DMS53 (cell line): ENCODE measurements at places on chromosomes 12 and 14.

GRCh38 chr12:16506394-16506793 lies 99.6 kb downstream of the LMO3 start:
- peak; percentile 49 for DNase-seq

GRCh38 chr14:93861836-93862235 lies 65.3 kb upstream of the FAM181A start:
- no peak for DNase-seq

- DNase-seq, result peak; percentile 50
Observed at GRCh38 chr14:32934881-32935633, 3.6 kb upstream of the NPAS3 start.

DNA sequence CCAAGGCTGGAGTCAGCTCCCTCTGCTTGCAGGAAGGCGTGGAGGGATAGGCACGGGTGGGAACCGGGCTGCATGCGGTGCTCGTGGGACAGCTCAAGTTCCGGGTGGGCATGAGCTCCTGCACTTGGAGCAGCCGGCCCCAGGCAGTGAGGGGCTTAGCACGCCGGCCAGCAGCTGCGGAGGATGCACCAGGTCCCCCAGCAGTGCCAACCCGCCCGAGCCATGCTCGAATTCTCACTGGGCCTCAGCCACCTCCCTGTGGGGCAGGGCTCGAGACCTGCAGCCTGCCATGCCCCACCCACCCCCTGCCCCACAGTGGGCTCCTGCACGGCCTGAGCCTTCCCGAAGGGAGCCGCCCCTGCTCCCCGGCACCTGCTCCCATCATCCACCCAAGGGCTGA lies 1501.8 kb downstream of the AACS start:
- DNase-seq, result no peak

DNA sequence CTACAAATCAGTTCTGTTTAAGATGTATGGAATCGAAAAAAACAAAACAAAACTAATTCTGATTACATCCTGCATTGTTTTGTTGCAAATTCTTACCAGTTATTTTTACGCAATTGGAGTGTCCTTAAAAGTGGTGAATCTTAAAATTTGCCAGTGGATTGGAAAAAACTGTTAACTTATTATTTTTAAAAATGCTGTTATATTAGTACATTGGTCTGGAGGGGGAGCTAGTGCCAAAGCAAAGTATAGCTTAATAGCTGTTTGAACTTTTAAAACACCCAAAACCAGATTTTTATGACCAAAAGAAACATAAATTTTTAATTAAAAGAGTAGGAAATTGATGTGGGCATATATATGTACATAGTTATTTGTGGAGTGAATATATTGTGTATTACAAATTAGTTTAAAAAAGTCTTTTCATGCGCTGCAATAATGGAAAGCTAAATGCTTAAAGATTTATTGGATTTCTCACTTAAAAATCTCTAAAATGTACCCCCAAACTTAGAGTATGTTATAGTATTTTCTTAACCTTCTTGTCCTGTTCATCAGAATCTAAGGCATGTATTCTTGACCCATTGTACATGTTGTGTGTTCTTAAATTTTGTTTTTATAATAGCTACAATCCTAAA lies 2.5 kb downstream of the FUT8 start:
- DNase-seq, result peak; percentile 54

- no peak for DNase-seq
Observed at GRCh38 chr14:96559571-96559970, 57.4 kb downstream of the PAPOLA start.

DNA sequence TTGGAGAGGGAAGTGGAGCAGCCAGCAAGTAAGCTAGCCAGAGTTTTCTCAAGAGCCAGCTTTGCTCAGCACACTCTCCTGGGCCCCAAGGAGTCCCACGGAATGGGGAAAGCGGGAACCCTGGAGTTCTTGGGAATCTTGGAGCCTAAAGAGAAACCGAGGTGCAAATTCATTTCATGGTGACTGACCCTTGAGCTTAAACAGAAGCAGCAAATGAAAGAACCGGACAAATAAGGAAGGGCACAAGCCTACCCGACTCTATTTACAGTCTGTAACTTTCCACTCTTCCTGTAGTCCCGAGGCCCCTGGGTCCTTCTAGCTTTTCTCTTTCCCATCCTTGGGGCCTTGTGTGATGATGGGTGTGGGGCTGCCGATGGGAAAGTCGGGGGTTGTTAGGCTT lies 18.1 kb upstream of the TIGAR start:
- no peak for DNase-seq

DNA sequence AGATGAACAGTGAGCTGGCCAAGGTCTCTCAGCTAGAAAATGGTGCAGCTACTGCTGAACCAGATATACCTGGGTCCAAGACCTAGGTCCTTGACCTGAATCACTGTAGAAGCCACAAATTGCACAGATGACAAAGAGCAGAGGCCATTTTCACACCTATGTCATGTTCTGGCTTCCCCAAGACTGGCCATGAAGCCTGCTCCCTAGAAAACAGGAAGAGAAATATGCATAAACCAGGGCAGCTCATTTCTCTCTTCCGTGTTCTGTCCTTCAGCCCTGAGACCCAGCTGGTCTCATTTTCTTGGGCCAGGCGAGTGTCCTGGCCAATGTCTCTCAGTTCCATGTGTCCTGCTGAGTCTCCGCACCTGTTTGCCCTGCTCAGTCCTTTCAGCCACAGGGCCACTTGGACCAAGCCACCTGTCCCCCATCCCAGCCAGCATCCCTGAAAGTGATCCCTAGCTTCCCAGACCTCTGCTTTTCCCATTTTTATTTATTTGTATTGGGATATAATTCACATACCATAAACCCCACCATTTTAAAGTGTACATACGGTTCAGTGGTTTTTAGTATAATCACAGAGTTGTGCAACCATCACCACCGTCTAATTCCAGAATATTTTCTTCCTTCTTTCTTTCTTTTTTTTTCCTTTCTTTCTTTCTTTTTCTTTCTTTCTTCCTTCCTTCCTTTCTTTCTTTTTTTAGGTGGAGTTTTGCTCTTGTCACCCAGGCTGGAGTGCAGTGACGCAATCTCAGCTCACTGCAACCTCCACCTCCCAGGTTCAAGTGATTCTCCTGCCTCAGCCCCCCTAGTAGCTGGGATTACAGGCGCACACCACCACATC lies 27.0 kb downstream of the P2RX7 start:
- no peak for DNase-seq

DNA sequence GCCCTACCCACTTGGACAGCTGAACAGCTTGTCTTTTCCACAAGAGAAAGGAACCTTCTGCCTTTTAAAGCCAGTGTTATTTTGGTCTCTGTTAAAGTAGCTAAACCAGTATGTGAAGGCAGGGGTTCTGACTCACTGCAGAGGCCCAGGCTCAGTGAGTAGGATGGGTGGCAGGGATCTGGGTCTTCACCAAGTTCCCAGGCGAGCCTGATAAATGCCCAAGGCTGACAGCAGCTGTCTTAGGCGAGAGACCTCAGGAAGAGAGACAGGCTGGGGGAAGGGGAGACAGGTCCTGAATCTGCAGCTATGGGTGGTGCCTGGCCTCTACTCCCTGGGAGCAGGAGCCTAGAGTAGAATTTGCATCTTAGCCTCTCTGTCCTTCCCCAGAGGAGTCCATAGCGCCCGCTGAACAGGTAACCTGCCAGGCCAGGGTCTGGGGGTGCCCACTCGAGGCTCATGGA lies 18.1 kb upstream of the KIF26A start:
- no peak for DNase-seq

GRCh38 chr14:55938249-55938791 lies 179.9 kb upstream of the PELI2 start:
- DNase-seq, result no peak

DNA sequence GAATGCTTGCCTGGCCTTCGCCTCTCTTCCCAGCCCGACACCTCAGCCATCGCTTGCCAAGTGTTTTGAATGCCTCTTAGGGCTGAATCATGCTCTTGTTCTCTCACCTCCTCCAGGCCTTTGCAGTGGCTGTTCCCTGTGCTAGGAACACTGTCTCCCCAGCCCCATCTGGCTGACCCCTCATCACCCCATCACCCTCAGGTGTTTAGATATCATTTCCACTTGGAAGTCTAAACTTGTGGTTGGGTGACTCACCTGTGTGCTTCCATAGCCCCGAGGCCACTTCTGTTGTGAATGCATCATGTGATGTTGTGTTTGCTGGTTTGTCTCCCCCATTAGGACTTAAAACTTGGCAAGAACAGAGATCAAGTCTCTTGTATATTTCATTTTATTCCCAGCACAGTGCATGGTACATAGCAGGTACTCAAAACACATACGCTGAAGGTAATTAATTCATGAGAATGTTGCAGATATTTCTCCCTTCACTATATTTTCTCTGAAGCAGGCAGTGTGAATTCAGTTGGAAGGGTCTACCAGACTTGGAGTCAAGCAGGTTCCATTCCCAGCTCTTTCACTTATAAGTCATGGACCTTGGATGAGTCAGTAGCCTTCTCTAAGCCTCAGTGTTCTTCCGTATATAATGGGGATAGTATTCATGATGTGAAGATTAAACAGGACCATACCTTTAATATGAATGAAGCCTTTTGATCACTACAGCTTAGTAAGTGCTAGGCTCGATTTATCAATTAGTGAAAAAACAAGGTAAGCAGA lies 67.8 kb downstream of the HRK start:
- no peak for DNase-seq

- DNase-seq, result peak; percentile 97
Observed at GRCh38 chr12:91866566-91866965, 279.1 kb downstream of the BTG1 start.

DNA sequence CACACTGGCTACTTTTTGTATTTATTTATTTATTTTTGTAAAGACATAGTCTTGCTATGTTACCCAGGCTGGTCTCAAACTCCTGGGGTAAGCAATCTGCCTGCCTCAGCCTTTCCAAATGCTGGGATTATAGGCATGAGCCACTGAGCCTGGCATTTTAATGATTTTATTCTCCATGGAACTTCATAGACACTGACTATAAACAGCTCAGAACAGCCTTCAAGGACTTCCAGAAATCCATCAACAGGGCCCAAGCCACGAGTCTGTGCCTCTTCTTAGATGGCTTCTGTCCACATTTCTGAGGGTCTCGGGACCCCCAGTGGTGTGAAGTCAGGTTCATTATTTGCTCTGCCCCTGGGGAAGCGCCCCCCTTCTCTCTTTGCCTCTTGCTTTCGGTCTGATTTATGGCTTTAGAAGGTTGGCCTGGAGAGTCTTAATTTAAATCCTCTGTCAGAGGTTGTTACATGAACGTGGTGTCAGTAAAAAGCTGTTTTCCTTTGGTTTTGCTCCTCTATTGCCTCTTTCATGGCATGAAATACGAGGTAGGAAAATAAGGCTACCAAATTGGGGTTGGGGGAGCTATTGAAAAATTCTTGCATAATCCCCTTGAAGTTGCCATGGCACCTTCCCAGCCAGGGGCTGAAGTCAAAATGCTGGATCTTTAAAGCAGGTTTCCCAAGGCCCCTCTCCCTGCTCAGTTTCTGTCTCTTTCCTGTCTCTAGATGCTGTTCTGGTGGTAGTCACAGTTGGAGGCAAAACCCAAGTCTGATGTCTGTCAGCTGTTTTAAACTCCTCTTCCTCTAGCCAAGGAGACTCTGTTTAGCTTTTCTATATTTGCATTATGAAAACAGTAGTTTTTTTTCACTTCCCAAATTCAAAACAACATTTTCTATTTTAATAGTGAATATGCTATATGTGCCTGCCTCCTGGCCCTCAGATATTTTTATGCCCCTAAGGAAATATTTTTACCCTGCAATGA lies 129.4 kb downstream of the SMOC1 start:
- DNase-seq, result no peak

- DNase-seq, result no peak
Observed at GRCh38 chr12:52945389-52946232, 3.3 kb upstream of the KRT18 start.

- peak; percentile 60 for DNase-seq
Observed at GRCh38 chr12:54173066-54173726, 15.6 kb downstream of the SMUG1 start.

- peak; percentile 70 for DNase-seq
Observed at GRCh38 chr12:122981036-122981471, 573 bp downstream of the ARL6IP4 start.

DNA sequence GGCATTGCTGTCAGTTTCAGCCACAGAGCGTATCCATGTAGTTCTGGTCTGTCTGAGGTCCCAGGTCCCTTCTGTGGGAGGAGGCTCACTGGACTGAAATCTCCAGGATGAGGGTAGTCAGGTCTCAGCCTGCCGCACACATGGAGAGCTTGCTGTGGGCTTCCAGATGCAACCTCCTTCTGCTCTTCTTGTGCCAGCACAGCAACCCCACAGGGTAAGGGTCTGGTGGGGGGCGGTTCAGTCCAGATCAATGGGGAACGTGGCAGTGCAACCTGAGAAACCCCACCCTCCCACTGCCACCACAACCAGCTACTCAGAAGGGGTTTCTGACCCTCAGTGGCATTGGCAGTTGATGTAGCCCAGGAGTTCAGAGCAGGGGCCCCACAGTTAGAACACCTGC lies 61.2 kb downstream of the BEGAIN start:
- no peak for DNase-seq

- DNase-seq, result peak; percentile 92
Observed at GRCh38 chr14:104976198-104977007, 1.8 kb downstream of the AHNAK2 start.

GRCh38 chr12:105166736-105167135 lies 59.2 kb downstream of the WASHC4 start:
- DNase-seq, result no peak

- DNase-seq, result no peak
Observed at GRCh38 chr12:678747-679712, 15.8 kb upstream of the NINJ2 start.

GRCh38 chr12:102480406-102480805 lies at the start of gene IGF1:
Gene IGF1, minus strand, starts transcription at chr12:102480563. Its CDS starts 182 bp downstream, at chr12:102480381.
- peak; percentile 78 for DNase-seq

- no peak for DNase-seq
Observed at GRCh38 chr12:109687250-109687649, 26.4 kb upstream of the FAM222A start.

DNA sequence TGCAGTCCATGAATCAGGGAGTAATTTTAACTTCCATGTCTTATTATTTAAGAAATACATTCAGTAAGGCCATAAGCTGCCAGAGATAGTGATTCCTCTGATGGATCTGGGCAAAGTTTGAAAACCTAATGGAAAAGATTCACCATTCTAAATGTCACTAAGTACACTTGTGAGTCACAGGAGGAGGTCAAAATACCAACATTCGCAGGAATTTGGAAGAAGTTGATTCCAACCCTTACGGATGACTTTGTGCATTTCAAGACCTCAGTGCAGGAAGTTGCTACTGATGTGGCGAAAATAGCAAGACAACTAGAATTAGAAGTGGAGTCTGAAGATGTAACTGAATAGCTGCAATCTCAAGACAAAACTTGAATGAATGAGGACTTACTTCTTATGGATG lies 69.8 kb downstream of the OSBPL8 start:
- DNase-seq, result no peak

DNA sequence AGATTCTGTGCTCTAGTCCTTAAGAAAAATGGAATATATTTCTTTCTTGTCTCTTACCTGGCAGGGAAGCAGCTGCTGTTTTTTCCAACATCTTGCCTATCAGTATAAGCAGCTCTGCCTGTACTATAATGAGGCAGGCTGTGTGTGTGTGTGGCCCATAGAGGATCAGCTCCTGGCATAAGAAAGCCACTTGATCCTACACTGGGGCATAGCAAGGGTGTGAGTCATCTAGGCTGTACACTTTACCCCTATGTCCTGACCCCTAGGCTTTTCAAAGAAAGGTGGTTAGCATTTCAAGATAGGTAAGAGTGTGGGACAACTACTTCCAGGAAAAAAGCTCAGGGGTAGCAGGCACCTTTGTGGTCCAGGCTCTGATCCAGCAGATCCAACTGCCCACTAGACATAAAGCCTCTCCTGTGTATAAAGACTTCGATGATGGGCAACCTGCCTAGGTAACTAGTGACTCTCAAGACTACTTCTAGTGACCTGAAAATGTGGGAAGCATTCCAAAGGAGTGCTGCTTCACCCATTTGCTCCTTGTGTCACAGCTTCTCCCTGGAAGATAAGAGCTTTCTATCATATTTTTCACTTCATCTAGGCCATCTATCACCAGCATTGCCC lies 4.9 kb upstream of the SENP1 start:
- DNase-seq, result peak; percentile 17
